Stimulated activated CD4-positive, alpha-beta T cell treated with anti-CD3 and anti-CD28 coated beads, Interleukin-12 subunit alpha, Interleukin-12 subunit beta, amount 100 ng/mL, for 4 hours (primary cell): ENCODE measurements at places on chromosomes 2 and 18.

DNA sequence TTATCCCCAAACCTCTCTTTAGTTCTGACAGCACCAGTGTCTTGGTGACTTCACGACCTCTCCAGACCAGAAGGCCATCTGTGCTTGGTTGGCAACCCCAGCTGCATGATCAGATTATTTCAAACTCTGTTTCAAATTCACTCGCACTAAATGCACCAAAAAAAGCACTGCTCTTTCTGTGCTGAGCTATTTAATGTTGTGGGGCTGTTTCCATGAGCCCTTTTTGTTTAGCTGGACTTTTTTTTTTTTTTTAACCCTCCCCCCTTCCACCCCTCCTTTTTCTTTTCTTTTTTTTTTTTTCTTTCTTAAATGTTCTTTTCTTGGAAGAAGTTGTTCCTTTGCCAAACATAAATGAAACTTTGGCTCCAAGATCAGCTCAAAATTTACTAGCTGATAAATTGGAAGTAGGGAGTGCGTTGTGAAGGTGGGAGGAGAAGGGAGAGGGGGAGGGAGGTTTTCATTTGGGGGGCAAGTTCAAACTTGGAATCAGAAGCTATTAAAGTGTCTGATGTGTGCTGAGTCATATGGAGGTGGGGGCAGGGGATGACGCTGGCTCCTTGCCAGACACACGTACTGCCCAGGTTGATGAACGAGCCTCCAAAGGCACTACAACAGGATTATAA, 543.0 kb upstream of the TNP1 start:
- DNase-seq = no peak

- DNase-seq = no peak
These were observed 171.0 kb downstream of the HRH4 start for GRCh38 chr18:24631243-24632025.

GRCh38 chr2:239685556-239685955, 284.7 kb upstream of the HDAC4 start:
- no peak for DNase-seq

DNA sequence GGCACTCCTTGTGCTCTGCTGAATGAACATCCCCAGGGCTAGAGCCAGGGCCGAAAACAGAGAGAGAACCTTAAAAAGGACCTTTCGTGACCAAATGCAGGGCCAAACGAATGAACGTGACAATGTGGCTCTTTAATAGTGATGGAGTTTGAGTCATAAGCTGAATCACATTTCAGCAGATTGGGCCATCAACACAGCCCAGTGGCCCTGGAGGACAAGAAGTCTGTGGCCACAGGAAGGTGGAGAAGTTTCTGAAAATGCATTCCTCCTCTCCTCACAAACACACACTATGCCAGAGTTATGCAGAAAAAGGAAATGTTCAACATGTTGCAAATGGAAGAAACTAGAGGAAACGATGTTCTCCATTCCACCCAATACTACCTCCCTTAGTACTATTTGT, 415.8 kb downstream of the HRH4 start:
- DNase-seq = no peak

DNA sequence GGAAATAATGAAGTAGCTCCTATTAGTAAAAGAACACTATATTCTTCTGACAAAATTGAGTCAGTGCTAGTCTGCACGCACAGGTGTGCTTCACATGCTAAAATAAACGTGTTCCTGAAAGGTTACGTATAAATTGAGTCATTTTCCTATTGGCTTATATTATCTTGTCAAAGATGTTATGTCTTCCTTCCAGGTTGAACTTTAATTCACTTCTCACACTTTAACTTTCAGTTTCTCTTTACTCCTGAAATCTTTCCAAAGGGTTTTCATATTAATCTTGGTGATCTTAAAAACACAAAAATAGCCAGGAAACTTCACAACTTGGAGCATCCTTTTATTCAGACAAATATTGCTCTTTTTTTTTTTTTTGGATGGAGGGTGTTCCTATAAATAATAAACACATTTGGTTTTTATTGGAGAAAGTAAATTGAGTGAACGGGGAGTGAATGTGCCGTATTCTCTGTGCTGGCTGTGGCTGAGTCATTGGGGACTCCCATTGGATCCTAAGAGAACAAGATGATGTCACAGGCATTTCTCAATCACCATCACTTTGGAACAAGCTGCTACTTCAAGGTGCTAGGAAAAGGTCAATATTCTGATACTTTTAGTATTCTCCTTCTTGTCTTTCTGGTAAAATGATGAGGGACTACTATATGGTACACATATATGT, 150.2 kb upstream of the SPATS2L start:
- DNase-seq = no peak

GRCh38 chr2:21916934-21917522, 793.3 kb downstream of the TDRD15 start:
- no peak for DNase-seq

- no peak for DNase-seq
These were observed 29.5 kb upstream of the SP5 start for GRCh38 chr2:170685591-170685990.

GRCh38 chr2:109555346-109555900, 58.3 kb downstream of the SEPTIN10 start:
- DNase-seq = no peak

- no peak for DNase-seq
These were observed 312.2 kb upstream of the SMIM21 start for GRCh38 chr18:75739682-75740081.

- no peak for DNase-seq
These were observed 24.1 kb downstream of the INPP4A start for GRCh38 chr2:98468621-98469236.

DNA sequence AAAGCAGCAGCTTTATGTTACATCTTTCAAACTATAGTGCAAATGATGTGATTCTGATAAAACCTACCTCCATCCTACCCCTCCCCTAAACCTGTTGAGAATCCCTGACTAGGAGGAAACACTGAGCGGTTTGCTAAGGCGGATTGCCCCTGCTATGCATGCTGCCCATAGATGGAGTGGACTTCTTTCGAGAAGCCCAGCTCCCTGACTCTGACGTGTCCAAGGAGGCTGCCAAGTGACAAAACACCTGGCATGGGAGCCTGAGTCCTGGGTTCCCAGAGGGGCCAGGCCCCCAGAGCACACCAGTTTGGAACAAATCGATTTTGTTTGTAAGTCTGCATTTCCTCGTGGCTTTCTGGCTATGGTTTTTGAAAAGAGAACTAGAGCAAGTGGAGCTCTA, 1.4 kb upstream of the UXS1 start:
- no peak for DNase-seq

- no peak for DNase-seq
These were observed 50.2 kb downstream of the SPP2 start for GRCh38 chr2:234100686-234101085.

GRCh38 chr2:25309402-25309801, 32.3 kb downstream of the DNMT3A start:
- DNase-seq = peak; percentile 68

DNA sequence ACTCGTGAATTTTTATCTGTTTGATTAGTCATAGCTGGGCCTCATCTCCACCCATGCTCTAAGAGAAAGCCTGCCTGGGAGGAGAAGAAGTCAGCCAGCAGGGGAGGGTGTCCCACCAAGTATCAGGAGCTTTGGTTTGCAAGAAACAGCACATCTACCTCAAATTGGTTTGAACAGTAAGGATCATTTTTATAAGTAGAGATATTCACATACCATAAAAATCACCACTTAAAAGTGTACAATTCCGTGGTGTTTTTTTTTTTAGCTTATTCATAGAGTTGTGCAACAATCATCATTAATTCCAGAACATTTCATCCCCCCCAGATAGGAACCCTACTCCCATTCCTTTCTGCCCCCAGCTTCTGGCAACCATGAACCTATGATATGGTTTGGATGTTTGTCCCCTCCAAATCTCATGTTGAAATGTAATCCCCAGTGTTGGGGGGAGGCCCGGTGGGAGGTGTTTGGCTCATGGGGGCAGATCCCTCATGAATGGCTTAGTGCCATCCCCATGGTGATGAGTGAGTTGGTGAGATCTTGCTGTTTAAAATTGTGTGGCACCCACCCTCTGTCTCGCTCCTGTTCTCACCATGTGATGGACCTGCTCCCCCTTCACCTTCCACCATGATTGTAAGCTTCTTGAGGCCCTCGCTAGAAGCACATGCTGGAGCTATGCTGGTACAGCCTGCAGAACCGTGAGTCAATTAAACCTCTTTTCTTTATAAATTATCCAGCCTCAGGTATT, 36.2 kb upstream of the HS6ST1 start:
- DNase-seq = no peak

DNA sequence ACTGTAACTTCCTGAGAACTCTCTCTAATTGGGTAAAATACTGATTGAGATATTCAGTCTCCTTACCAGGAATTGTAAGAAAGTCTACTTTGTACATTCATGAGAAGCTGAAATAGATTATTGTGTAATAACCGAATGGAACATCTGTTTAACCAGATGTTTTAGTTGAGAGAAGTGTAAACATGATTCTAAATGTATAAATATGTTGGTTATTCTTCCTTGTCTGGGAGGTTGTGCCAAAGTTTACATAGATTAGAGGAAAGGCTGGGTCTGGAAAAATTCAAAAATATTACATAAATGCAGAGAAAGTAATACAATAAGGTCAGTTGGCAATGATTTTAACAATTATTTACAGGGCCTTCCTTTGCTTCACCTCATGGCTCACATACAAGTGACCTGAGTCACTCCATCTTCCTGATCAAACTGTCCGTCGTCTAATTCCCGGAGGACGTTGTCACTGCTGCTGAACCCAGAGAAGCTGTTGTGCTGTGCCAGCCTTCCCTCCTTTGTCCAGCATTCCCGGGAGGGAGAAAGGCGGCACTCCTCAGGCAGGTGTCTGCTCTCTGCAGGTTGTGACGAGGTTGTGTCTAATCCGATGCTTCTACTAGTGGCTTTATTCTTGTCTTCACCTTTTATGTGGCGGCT, 55.9 kb downstream of the MOB4 start:
- no peak for DNase-seq

GRCh38 chr2:237524631-237525030, 37.6 kb downstream of the MLPH start:
- DNase-seq = no peak

GRCh38 chr2:16900405-16901025, 234.9 kb upstream of the CYRIA start:
- no peak for DNase-seq

DNA sequence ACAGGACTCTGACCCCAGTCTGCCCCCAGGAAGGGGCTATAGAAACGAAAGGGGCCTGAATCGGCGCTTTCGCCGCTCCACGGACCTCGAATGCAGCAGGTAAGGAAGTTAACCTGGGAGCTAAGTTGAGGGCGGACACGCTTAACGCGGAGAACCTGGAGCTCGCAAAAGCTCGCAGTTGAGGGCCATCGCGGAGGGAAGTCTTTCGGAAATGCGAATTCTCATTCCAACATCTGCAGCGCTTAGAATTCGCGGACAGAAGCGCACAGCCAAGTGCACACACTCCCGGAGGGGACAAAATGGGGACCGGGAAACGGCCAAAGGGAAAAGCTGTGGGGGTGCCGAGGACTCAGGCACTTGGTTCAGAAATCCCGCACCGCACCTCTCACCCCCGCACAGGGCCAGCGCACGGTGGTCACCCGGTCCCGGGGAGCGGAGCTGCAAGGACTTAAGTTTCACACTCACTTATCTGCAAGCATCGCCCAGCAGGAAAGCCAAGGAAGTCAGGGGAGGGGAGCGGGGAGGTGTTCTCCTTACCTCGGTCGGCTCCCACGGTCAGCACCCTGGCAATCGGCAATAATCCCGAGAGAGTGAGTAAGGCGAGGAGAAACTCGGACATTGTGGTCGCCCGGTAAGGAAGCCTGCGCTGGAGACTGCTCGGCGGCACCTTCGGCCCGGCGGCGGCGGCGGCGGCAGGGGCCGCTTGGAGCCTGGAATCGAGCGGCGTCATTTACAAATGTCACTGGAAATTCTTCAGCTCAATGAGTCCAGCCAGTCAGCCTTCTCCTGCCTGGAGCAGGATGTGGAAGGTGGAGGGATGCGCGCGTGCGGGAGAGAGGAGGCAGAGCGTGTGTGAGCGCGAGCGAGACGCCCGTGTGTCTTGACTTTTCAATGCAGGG, 456 bp downstream of the LRP1B start:
- no peak for DNase-seq

GRCh38 chr18:51447351-51448342, 250.2 kb upstream of the MEX3C start:
- no peak for DNase-seq

GRCh38 chr2:12168354-12168753, 421.9 kb downstream of the LPIN1 start:
- no peak for DNase-seq

- peak; percentile 32 for DNase-seq
These were observed 204.8 kb downstream of the TFCP2L1 start for GRCh38 chr2:121080013-121080772.

DNA sequence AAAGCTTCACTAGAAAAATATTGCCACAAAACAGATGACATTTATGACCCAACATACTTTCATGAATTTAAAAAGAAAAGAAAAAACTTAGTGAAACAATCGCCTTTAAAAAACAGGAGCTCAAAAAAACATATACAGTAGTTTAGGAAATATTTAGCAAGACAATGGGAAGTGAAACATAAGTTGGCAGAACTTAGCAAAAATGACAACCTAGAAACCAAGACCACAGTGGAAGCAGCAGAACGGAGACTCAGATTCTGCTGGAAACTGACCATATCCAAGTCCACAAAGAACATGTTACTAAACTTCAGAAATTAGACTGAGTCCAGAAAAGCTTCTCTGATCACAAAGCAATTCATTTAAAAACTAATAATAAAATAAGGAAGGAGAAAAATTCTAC, 41.8 kb upstream of the CTAGE1 start:
- DNase-seq = no peak

DNA sequence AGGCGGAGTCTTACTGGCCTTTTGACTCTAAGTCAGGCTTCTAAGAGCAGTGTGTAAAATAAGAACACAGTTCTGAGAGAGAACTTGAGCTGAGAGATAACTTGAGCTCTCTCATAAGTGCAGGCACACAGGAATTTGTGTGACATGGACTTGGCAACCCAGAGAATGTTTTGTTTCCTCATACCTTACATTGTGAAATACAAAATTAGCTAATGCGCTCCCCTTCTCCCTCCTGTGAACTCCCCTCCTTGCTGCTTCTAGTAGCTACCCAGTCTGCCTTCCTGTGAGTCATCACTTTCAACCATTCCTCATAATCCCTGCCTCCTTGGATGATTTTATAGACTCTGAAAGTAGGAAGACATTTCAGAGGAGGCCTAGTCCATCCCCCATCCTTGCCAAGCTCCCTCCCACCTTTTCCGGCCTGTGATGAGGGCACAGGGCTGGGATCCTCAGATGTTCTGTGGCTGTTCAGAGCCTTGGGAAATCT, 22.6 kb downstream of the FER1L5 start:
- no peak for DNase-seq

DNA sequence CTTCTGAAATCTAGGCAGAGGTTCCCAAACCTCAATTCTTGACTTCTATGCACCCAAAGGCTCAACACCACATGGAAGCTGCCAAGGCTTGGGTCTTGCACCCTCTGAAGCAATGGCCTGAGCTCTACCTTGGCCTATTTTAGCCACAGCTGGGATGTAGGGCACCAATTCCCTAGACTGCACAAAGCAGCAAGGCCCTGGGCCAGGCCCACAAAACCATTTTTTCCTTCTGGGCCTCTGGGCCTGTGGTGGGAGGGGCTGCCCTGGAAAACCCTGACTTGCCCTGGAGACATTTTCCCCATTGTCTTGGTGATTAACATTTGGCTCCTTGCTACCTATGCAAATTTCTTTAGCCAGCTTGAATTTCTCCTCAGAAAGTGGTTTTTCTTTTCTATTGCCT, 315.2 kb downstream of the DCDC2C start:
- DNase-seq = no peak

- no peak for DNase-seq
These were observed 20.2 kb upstream of the ACVR2A start for GRCh38 chr2:147824620-147825019.

GRCh38 chr2:73830871-73831401, 2.2 kb downstream of the STAMBP start:
- DNase-seq = peak; percentile 19
